Left lung (tissue), 14 donors: ENCODE measurements at places on chromosomes 2 and 18. TPM values are rescaled to one million over a fixed set of nuclear protein-coding genes. Genes with fewer than 3 reads are reported as not detected.

GRCh38 chr2:219278655-219279150 is 463 bp upstream of the DNAJB2 start:
- DNase-seq = no peak
- peaks cover 39% of the 10 kb centered on the region for H3K4me1 ChIP-seq
- H3K36me3 ChIP-seq = peaks cover 29% of the 10 kb centered on the region
- H3K27me3 ChIP-seq = no peaks in the 10 kb centered on the region

- H3K27me3 ChIP-seq = no peaks in the 10 kb centered on the region
- no peak for DNase-seq
- no peak overlapping the region for H3K27ac ChIP-seq
- no peaks in the 10 kb centered on the region for H3K4me1 ChIP-seq
- no peaks in the 10 kb centered on the region for H3K36me3 ChIP-seq
- H3K4me3 ChIP-seq = no peak overlapping the region
Observed at GRCh38 chr2:167928434-167928833, 319.0 kb downstream of the STK39 start.

- no peak overlapping the region for H3K27ac ChIP-seq
- H3K27me3 ChIP-seq = no peaks in the 10 kb centered on the region
- no peak for DNase-seq
- H3K4me1 ChIP-seq = no peaks in the 10 kb centered on the region
Observed at GRCh38 chr18:28834889-28835288, 658.0 kb upstream of the CDH2 start.

DNA sequence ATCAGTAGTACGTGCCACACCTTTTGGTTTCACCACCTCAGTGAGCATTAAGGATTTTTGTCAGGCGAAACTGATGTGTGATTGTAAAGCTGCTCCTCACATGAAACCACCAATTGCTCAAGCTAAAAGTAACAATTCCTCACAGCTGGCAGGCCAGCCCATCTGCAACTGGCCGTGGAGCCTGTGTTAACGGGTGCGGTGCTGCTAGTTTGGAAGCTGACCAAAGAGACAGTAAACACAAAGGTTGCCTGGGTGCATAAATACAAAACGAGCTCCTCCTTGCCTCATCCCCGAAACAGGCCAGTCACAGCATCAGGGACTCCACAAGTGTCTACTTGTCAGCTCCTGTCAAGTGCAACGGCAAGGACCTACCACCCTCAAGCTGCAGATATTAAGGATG is 32.0 kb downstream of the LGALSL start:
- no peak overlapping the region for H3K27ac ChIP-seq
- H3K4me3 ChIP-seq = no peak overlapping the region
- H3K36me3 ChIP-seq = no peaks in the 10 kb centered on the region
- DNase-seq = no peak
- no peaks in the 10 kb centered on the region for H3K4me1 ChIP-seq

- H3K4me3 ChIP-seq = no peak overlapping the region
- no peaks in the 10 kb centered on the region for H3K27me3 ChIP-seq
- no peaks in the 10 kb centered on the region for H3K36me3 ChIP-seq
Observed at GRCh38 chr2:46183426-46183825, 113.8 kb upstream of the EPAS1 start.

DNA sequence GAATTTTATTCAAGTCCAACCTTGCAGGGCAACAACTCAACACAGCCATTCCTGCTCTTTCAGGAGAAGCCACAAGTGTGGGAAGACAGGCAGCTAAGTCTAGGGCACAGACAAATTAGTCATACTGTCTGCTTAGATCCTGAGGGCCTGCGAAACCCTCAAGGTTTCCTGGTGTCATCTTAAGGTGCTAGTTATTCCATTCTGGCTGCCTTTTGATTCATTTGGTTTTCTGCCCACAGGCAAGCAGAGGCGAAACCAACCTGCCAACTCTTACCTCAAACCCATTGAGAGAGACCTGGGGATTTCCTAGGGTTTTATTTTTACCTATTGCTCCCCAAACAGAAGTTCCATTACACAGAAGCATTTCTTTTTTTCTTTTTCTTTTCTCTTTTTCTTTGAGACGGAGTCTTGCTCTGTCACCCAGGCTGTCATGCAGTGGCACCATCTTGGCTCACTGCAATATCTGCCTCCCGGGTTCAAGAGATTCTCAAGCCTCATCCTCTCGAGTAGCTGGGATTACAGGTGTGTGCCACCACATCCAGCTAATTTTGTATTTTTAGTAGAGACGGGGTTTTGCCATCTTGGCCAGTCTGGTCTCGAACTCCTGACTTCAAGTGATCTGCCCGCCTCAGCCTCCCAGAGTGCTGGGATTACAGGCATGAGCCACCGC is 23.7 kb upstream of the SCYGR1 start:
- no peaks in the 10 kb centered on the region for H3K27me3 ChIP-seq
- no peak overlapping the region for H3K27ac ChIP-seq
- H3K4me1 ChIP-seq = peaks cover 88% of the 10 kb centered on the region
- DNase-seq = no peak
- H3K4me3 ChIP-seq = no peak overlapping the region

DNA sequence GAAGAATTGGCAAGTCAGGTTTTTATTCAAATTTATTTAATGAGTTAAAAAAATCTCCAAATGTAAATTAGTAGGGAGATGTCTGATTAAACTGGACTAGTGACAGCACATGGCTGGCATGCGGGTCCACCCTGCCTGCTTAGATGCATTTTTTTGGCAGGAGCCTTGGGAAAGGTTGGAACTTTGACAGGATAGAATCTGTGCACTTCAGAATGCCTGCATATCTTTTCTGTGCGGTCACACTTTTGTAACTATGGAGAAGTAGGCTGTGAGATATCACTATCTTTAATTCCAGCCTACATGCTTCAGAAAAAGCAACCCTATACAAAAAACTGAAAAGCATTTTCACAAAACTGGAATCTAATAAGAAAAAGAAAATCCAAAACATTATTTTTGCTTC is 317.8 kb downstream of the MBD2 start:
- H3K27me3 ChIP-seq = no peaks in the 10 kb centered on the region
- no peak for DNase-seq
- no peak overlapping the region for H3K4me3 ChIP-seq
- no peaks in the 10 kb centered on the region for H3K4me1 ChIP-seq
- no peak overlapping the region for H3K27ac ChIP-seq
- no peaks in the 10 kb centered on the region for H3K36me3 ChIP-seq

DNA sequence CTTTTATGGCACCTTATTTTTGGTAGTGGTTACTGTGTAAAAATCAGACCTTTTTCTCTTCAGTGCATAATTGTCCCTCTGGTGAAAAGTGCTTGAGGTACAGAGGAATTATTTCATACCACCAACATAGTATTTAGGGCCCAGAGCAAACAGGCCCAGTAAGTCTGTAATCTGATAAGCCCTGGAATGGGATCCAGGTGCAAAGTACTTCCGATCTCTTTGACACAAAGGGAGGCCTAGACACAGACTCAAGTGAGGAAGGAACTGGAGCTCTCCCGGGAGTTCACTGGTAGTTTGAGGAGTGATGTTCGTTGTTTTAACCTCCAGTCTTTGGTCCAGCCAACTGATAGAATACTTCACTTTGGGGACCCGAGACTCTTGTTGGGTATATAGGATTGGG is 57.4 kb downstream of the RAB31 start:
- peak overlapping the region; percentile 37 for H3K27ac ChIP-seq
- no peak for DNase-seq
- H3K4me1 ChIP-seq = no peaks in the 10 kb centered on the region
- no peaks in the 10 kb centered on the region for H3K36me3 ChIP-seq

The NT5DC4 gene
- 0.60 TPM for total RNA-seq

DNA sequence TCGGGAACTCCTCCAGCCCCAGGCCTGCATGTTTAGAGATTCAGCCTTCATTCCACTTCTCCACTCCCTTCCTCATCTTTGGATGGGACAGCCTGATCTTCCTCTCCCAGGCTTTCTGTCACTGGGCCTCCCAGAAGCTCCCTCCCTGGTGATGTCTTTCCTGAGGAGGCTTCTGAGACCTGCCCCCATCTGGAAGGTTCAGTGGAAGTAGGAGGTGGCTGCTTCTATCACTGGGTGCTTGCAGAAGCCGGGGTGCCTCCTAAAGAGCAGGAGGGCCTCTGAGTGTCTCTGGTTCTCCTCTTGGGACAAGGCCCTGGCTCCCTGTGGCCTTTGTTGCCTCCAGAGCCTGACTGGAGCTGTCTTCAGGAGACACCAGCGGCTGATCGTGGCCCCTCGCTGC is 108.7 kb downstream of the CELF4 start:
- no peak for DNase-seq
- H3K4me1 ChIP-seq = peaks cover 4% of the 10 kb centered on the region
- H3K4me3 ChIP-seq = no peak overlapping the region
- H3K27ac ChIP-seq = no peak overlapping the region
- H3K27me3 ChIP-seq = no peaks in the 10 kb centered on the region

The ZNF519 gene
- total RNA-seq = 4.6 TPM

GRCh38 chr2:73239776-73240175 is 5.7 kb downstream of the CCT7 start:
- DNase-seq = no peak
- H3K36me3 ChIP-seq = no peaks in the 10 kb centered on the region
- H3K27ac ChIP-seq = no peak overlapping the region
- H3K4me1 ChIP-seq = peaks cover 64% of the 10 kb centered on the region
- no peak overlapping the region for H3K4me3 ChIP-seq

DNA sequence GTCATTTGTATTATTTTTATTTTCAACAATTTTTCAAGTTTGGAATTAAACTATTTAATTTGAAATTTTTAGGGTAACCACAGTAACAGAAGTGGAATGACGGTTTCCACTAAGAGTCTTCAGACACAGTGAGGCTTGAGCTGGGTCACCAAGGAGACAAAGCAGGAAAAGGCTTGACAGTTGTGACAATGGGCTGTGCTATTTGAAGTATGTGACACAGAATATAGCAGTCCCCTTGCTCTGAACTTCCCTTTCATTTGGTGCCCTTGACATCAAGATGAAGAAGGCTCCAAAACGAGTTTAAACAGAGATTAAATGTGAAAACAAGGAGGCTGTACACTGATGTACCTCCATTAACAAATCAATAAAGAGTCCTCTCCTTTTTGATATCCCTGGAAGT is 265.4 kb upstream of the DLGAP1 start:
- H3K4me3 ChIP-seq = no peak overlapping the region
- H3K36me3 ChIP-seq = no peaks in the 10 kb centered on the region
- DNase-seq = no peak
- H3K27ac ChIP-seq = no peak overlapping the region

DNA sequence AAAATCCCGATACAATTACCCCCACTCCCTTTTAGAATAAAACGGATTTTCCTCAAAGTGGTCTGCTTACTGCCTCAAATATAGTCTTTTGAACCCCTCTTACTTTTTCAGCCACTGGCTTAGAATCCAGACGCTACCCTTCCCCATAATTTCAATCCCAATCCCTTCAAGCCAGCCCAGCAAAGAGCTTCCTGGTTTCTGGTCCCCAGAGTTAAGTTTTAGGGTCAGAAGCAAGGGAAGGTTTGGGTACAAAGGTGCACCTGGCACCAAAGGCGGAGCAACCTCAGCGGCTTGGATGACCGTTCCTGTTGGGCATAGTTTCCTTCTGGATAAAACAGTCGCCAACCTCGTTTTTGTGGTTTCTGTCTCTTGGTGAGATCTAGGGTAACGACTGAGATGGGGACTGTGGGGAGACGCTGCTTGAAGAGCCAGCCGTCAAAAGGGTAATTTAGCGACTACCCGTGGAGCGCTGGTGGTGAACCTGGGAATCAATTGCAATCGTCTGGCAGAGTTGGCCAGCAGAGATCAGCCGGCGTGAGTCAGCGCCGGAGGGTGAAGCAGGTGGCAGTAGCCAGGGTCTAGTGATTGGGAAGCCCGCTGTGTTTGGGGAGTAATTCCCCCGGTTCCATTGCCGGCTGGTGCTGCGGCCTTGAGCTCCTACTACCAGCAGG is 1.6 kb downstream of the FEV start:
- no peaks in the 10 kb centered on the region for H3K36me3 ChIP-seq
- no peak for DNase-seq
- no peak overlapping the region for H3K4me3 ChIP-seq
- H3K27ac ChIP-seq = no peak overlapping the region

DNA sequence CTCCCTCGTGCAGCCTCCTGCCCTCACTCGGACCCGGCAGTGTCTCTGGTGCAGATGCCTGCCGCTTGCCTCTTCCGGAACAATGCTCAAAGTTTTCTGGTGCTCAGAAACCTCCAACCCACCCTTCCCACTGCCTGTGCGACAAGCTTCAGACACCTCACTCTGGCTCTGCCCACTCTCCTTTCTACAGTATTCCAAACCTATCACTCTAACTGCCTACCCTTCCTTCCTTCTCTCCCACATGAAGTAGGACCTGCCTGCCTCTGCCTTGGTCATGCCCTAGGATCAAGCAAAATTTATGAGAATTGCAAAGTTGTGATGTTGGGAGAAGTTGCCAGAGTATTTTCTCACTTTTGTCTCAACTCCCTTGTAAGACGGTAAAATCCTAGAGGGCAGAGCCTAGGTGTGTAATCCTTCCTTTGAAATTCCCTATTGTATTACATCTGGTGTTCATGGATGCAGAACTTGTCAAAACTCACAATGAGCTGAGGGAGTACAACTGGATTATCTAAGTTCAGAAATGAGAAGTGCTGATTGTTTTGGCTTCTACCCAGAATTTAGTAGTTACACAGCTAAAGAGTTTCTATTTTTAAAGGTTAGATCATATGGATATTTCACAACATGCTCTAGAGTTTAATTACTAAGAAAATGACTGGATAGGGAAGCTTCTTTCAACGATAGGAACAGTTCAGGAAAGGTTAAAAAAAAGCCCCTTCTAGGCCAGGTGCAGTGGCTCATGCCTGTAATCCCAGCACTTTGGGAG is 7.2 kb downstream of the NPC1 start:
- no peaks in the 10 kb centered on the region for H3K36me3 ChIP-seq
- H3K27ac ChIP-seq = peak overlapping the region; percentile 22
- no peaks in the 10 kb centered on the region for H3K27me3 ChIP-seq
- H3K4me1 ChIP-seq = peaks cover 26% of the 10 kb centered on the region
- H3K4me3 ChIP-seq = no peak overlapping the region
- DNase-seq = no peak

DNA sequence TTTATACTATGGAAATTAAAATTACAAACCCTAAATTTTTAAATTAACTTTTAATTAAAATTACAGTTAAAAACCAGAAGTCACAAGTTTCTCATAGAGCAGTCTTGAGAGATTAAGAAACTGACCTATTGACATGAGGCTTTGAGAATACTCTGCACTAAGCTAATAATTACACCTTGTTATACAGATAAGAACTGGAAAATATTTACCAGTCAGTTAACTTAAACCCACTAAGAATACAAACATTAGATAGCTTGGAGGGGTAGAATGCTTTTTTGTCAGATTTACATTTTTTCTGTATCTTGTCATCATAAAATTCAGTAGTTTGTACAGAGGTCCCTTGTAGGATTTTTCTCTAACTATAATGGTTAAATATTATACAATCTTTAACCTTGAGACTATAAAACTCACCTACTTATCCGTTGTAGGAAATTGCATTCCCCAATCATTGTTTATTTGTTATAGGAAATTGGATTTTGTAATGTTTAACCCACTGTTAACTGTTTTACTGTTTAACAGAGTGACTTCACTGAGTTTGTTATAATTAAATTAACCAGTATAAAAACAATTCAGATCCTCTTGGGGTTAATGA is 219.7 kb upstream of the PKDCC start:
- H3K27ac ChIP-seq = no peak overlapping the region
- no peaks in the 10 kb centered on the region for H3K4me1 ChIP-seq
- no peak for DNase-seq
- peaks cover 14% of the 10 kb centered on the region for H3K27me3 ChIP-seq
- no peak overlapping the region for H3K4me3 ChIP-seq

The MDH1 gene
- 129 TPM for total RNA-seq

GRCh38 chr18:47036298-47036874 is 965 bp upstream of the ELOA2 start:
- DNase-seq = no peak
- no peak overlapping the region for H3K4me3 ChIP-seq
- no peaks in the 10 kb centered on the region for H3K36me3 ChIP-seq
- H3K4me1 ChIP-seq = no peaks in the 10 kb centered on the region

GRCh38 chr2:172640389-172640788 is 84.5 kb downstream of the PDK1 start:
- DNase-seq = no peak
- H3K4me3 ChIP-seq = no peak overlapping the region
- H3K36me3 ChIP-seq = no peaks in the 10 kb centered on the region
- H3K27me3 ChIP-seq = no peaks in the 10 kb centered on the region
